LHCN-M2 (cell line): ENCODE measurements at places on chromosomes 13 and 19. TPM values are rescaled to one million over a fixed set of nuclear protein-coding genes. Genes with fewer than 3 reads are reported as not detected.

GRCh38 chr13:60617991-60618733 is 221.1 kb downstream of the TDRD3 start:
- peak; percentile 23 for DNase-seq

- DNase-seq = no peak
Measured at GRCh38 chr13:108795841-108796240, 166.4 kb downstream of the MYO16 start.

DNA sequence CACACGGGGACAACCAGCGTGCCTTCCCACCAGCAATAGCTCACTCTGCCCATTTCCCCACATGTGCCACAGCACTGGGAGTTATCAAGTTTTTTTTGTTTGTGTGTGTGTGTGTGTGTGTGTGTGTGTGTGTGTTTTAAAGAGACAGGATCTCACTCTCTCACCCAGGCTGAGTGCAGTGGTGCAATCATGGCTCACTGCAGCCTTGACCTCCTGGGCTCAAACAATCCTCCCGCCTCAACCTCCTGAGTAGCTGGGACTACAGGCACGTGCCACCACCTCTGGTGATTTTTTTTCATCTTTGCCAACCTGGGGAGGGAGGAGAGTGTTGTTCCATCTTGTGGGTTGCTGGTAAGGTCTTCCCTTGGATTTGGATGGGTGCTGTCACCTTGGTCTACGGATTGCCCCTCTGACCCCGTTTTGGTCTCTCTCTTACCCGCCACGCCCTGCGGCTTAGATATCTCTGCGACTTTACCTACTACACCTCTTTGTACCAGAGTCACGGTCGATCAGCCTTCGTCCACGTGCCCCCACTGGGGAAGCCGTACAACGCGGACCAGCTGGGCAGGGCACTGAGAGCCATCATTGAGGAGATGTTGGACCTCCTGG is 22.6 kb downstream of the PGPEP1 start:
- peak; percentile 11 for DNase-seq

- DNase-seq = no peak
Measured at GRCh38 chr13:20475927-20476691, 49.5 kb downstream of the CRYL1 start.

ZNF66 gene
- 3.5 and 6.1 TPM in 2 replicates for total RNA-seq

CEACAM19 gene
- 0.06 and 0.13 TPM in 2 replicates for total RNA-seq

GRCh38 chr19:38932425-38933179 is 1.9 kb downstream of the MRPS12 start:
- peak; percentile 48 for DNase-seq

CYP2S1 gene
- total RNA-seq = not detected in 2 replicates
